Left ventricle myocardium inferior (tissue), 1 donor: ENCODE measurements at places on chromosomes 1 and 21. TPM values are rescaled to one million over a fixed set of nuclear protein-coding genes. Genes with fewer than 3 reads are reported as not detected.

Gene GNG4
- total RNA-seq: 0.11 TPM

DNA sequence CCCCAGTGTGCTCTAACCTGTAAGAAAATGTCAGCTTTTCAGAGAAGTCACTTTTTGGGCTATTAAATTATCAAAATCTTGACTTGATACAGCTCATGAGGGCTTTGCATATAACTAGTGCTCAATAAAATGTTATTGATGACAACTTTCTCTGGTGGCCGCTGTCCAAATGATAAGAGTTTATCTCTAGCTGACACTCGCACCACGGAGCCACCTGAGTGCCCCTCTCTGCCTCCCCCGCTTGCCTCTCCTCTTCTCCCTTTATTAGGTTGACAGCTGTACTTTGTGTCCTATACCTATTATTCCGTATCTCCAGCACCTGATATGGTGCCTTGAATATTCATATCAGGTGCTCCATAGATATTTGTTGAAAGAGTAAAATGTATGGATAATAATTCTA, 82.8 kb downstream of the PHTF1 start:
- H3K4me1 ChIP-seq: peaks cover 11% of the 10 kb centered on the region
- H3K36me3 ChIP-seq: peaks cover 9% of the 10 kb centered on the region
- H3K27ac ChIP-seq: no peak overlapping the region
- H3K27me3 ChIP-seq: no peaks in the 10 kb centered on the region

- no peak overlapping the region for H3K4me3 ChIP-seq
- peak overlapping the region; percentile 49 for H3K27ac ChIP-seq
- peaks cover 41% of the 10 kb centered on the region for H3K4me1 ChIP-seq
- no peaks in the 10 kb centered on the region for H3K27me3 ChIP-seq
- no peaks in the 10 kb centered on the region for H3K36me3 ChIP-seq
- no peak for DNase-seq
Observed at GRCh38 chr21:35226328-35226727, 177.2 kb upstream of the RUNX1 start.

DNA sequence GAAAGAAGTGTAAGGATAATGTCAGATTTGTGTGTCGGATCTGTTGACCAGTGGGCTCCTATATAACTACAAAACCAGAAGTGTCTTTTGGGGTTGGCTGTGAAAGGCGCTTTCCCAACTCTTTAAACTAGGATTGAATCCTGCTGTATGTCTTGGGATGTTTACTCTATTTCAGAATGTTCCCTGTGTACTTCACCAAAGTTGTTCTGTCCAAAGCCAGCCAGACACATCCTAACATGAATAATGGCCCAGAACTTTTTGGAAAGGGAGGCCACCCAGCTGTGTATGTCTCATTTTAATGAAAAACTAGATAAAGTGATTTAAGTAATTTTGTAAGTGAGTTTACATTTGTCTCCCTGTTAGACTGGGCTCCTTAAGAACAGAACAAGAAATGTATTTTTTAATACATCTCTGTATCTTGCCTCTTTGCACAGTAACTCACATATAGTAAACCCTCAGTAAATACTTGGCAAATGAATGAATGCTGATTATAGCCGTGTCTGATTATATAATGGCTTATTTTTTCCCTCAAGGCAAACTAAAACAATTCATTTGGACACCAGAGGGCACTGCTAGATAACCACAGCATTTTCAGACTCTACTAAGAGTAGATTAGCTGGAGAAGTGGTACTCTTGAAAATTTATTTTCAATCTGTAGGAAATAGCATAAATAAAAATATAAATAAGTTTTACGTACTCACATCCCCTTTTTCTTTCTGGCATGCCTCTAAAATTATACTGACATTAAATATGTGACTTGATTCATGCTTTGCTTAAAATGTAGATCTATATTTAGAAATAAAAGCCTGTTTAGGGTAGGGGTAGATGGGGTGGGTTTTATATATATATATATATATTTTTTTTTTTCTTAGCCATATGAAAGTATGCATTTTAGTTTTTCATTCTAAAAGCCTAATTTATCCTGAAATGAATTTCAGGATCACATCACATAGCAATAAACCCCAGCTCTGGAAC, 23.8 kb downstream of the TSEN15 start:
- peaks cover 14% of the 10 kb centered on the region for H3K36me3 ChIP-seq
- H3K4me1 ChIP-seq: peaks cover 29% of the 10 kb centered on the region
- H3K27ac ChIP-seq: peak overlapping the region; percentile 73
- DNase-seq: no peak
- H3K27me3 ChIP-seq: no peaks in the 10 kb centered on the region

DNA sequence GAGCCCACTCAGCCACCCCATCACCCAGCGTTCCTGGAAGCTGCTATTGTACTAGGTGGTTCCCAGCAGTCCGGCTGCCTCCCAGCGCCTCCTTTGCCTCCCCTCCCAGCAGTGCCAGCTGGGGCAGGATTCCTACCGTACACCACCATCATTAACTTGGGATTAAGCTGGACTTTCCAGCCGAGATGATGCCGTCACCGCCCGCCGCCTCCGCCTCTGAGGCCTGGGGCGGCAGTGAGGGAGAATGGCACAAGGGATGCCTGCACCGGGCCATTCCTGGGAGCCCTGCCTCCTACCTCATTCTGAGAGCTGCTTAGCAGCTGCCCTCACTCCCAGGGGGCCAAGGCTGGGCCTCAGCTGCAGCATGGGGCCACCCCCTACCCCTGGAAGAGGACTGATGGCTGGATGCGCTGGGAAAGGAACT, 13.2 kb downstream of the CNTN2 start:
- H3K27me3 ChIP-seq: peaks cover 67% of the 10 kb centered on the region
- H3K4me1 ChIP-seq: no peaks in the 10 kb centered on the region
- no peak overlapping the region for H3K4me3 ChIP-seq
- no peak overlapping the region for H3K27ac ChIP-seq
- no peaks in the 10 kb centered on the region for H3K36me3 ChIP-seq

Gene LCE1E
- total RNA-seq: not detected

- no peak overlapping the region for H3K27ac ChIP-seq
- DNase-seq: no peak
- no peak overlapping the region for H3K4me3 ChIP-seq
Observed at GRCh38 chr1:231883382-231883781, 256.8 kb downstream of the DISC1 start.

Gene HCRTR1
- total RNA-seq: 0.44 TPM

DNA sequence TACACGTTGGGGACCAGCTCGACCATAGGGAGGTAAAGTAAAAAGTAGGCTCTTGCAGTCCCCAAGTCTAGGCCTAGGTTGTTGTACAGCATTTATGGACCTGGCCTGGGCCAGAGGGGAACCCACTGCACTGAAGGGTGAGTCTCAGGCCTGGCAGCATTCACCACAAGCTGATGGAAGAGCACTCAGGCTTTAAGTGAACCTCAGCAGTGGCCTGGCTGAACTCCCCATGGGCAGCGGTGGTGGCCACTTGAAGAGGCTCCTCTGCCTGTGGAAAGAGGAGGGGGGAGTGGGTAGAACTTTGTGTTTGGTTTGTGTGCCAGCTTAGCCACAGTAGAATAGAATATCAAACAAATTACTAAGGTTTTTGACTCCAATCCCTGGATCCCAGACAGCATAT, 176.2 kb upstream of the PRMT6 start:
- H3K36me3 ChIP-seq: no peaks in the 10 kb centered on the region
- no peaks in the 10 kb centered on the region for H3K27me3 ChIP-seq
- peaks cover 10% of the 10 kb centered on the region for H3K4me1 ChIP-seq
- peak; percentile 13 for DNase-seq

- H3K4me1 ChIP-seq: peaks cover 97% of the 10 kb centered on the region
- H3K4me3 ChIP-seq: no peak overlapping the region
- H3K27ac ChIP-seq: peak overlapping the region; percentile 75
- no peaks in the 10 kb centered on the region for H3K36me3 ChIP-seq
- H3K27me3 ChIP-seq: no peaks in the 10 kb centered on the region
Observed at GRCh38 chr1:27139980-27140379, 14.9 kb downstream of the SLC9A1 start.

DNA sequence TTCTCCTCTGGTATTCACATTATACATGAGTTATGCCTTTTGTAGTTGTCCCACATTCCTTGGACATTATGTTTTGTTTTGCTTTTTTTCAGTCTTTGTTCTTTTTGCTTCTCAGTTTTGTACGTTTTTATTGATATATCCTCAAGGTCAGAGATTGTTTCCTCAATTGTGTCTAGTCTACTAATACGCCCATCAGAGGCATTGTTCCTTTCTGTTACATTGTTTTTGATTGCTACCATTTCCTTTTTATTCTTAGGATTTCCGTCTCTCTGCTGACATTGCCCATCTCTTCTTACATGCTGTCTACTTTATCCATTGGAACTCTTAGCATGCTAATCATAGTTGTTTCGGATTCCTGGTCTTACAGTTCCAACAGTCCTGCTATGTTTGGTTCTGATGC, 27.8 kb upstream of the MPC2 start:
- H3K36me3 ChIP-seq: peaks cover 10% of the 10 kb centered on the region
- no peak for DNase-seq
- no peaks in the 10 kb centered on the region for H3K27me3 ChIP-seq
- H3K4me1 ChIP-seq: peaks cover 68% of the 10 kb centered on the region
- peak overlapping the region; percentile 35 for H3K27ac ChIP-seq

Gene CD53
- 7.5 TPM for total RNA-seq

- H3K4me1 ChIP-seq: no peaks in the 10 kb centered on the region
- no peak for DNase-seq
- no peaks in the 10 kb centered on the region for H3K36me3 ChIP-seq
- H3K4me3 ChIP-seq: no peak overlapping the region
- no peak overlapping the region for H3K27ac ChIP-seq
Observed at GRCh38 chr1:181396171-181396670, 87.1 kb upstream of the CACNA1E start.

- H3K27me3 ChIP-seq: no peaks in the 10 kb centered on the region
- H3K27ac ChIP-seq: no peak overlapping the region
- no peak for DNase-seq
- H3K4me3 ChIP-seq: no peak overlapping the region
- no peaks in the 10 kb centered on the region for H3K36me3 ChIP-seq
- peaks cover 11% of the 10 kb centered on the region for H3K4me1 ChIP-seq
Observed at GRCh38 chr21:37536616-37537278, 170.2 kb downstream of the DYRK1A start.

DNA sequence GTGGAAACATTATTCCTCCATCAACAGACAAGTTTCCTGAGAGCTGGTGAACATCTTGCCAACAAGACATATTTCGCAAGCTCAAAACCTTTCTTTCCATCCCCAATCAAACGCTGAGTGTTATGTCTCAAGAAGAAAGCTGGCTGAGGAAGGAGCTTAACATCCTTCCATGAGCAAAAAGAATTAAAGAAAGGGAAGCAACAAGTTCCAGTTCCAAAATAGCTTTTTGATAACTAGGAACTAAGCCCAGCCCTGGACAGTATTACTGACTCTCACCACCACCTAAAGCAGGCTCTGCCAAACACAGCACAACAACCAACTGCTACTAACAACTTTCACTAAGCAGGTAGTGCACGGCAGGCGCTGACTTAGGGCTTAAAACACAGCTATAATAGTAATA, 50.2 kb downstream of the CAPZB start:
- peak overlapping the region; percentile 8 for H3K4me3 ChIP-seq
- no peak for DNase-seq
- peak overlapping the region; percentile 88 for H3K27ac ChIP-seq
- H3K27me3 ChIP-seq: no peaks in the 10 kb centered on the region
- H3K36me3 ChIP-seq: no peaks in the 10 kb centered on the region
- peaks cover 94% of the 10 kb centered on the region for H3K4me1 ChIP-seq
